Lung (tissue), 17 donors: ENCODE measurements at places on chromosomes 13 and 19.

- H3K27ac ChIP-seq = no peak overlapping the region
- H3K4me1 ChIP-seq = no peaks in the 10 kb centered on the region
- no peak for DNase-seq
- no peak overlapping the region for H3K4me3 ChIP-seq
Measured at GRCh38 chr13:28320884-28321574, 173.9 kb downstream of the FLT1 start.

GRCh38 chr13:49977992-49978391, 18.9 kb upstream of the TRIM13 start:
- no peaks in the 10 kb centered on the region for H3K27me3 ChIP-seq
- H3K36me3 ChIP-seq = no peaks in the 10 kb centered on the region
- DNase-seq = no peak
- H3K4me1 ChIP-seq = peaks cover 2% of the 10 kb centered on the region

DNA sequence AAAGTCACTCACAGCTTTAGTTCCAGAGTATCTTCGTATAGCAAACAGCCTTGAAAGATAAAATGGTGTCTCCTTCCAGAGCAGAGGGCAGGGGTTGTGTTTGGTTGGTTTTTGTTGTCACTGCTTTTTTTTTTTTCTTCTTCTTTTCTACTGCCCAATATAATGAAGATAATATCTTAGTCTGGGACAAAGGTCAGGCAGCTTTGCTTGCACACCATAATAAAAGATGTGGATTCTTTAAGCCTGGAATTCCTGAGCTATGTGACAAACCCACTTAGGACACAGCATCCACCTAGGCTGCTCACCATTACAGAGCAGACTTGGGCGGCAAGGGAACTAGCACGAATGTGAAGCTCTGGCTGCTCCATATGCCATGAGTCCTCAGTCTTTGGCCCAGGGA, 165.6 kb upstream of the MIR17HG start:
- H3K27me3 ChIP-seq = no peaks in the 10 kb centered on the region
- H3K4me3 ChIP-seq = no peak overlapping the region
- H3K27ac ChIP-seq = no peak overlapping the region
- H3K36me3 ChIP-seq = no peaks in the 10 kb centered on the region
- H3K4me1 ChIP-seq = no peaks in the 10 kb centered on the region

- no peaks in the 10 kb centered on the region for H3K27me3 ChIP-seq
- no peak overlapping the region for H3K4me3 ChIP-seq
- no peak for DNase-seq
- no peaks in the 10 kb centered on the region for H3K36me3 ChIP-seq
- no peak overlapping the region for H3K27ac ChIP-seq
Measured at GRCh38 chr13:26047040-26047439, 4.8 kb downstream of the SHISA2 start.
